ENCODE measurements at places on chromosomes 6 and 20. TPM values are rescaled to one million over a fixed set of nuclear protein-coding genes. Genes with fewer than 3 reads are reported as not detected.

DNA sequence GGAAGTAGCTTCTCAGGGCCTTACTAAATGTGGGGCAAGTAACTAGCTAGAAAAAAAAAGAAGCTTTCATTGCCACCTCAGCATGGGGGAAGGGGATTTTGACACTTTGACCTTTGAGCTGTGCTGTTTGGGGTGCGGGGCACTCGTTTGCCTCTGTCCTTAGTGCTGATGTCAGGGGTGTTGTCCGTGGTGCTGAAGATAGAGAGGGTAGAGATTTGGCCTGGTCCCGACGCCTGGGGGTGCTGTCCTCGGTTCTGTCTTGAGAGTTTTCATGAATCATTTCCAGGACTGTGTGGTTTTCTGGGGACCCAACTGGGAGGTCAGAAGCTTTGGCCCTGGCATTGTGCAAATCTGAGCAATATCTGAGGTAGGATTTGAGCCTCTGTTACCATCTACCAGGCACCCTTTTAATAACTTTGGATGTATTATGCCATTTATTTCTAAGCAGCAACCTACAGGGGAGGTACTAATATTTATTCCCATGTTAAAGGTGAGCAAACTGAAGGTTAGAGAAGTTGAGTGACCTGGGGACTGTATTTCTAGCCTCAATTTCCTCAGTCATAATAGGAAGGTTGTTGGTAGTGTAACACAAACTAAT lies 78.0 kb downstream of the DLGAP4 start:
- H3K27ac ChIP-seq, result no peak overlapping the region
- no peaks in the 10 kb centered on the region for H3K36me3 ChIP-seq
- peaks cover 10% of the 10 kb centered on the region for H3K27me3 ChIP-seq
- no peak overlapping the region for H3K4me3 ChIP-seq

GRCh38 chr20:25126204-25127029 lies 44.5 kb upstream of the VSX1 start:
- H3K27me3 ChIP-seq, result no peaks in the 10 kb centered on the region
- H3K27ac ChIP-seq, result no peak overlapping the region
- no peaks in the 10 kb centered on the region for H3K4me1 ChIP-seq
- no peaks in the 10 kb centered on the region for H3K36me3 ChIP-seq
- H3K4me3 ChIP-seq, result no peak overlapping the region
- DNase-seq, result no peak

DNA sequence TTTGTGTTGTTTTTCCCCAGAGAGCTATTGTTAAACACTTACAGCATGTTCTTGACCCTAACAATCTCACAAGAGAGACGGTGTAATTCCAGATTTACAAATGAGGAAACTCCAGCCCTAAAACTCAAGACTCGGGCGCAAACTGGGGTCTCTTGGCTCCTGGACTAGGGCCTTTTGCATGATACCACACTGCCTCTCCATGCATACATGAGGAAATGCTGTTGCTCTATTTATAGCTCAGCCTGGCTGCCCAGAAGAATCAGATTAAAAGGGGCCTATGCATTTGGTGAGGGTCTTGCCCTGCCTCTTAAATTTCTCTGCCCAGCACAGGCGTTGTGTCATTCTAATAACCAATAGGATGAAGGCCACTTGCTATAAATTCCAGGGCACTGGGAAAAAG lies 30.5 kb upstream of the SNRPB2 start:
- no peak overlapping the region for H3K4me3 ChIP-seq
- no peak overlapping the region for H3K27ac ChIP-seq
- no peaks in the 10 kb centered on the region for H3K36me3 ChIP-seq
- H3K27me3 ChIP-seq, result peaks cover 24% of the 10 kb centered on the region

DNA sequence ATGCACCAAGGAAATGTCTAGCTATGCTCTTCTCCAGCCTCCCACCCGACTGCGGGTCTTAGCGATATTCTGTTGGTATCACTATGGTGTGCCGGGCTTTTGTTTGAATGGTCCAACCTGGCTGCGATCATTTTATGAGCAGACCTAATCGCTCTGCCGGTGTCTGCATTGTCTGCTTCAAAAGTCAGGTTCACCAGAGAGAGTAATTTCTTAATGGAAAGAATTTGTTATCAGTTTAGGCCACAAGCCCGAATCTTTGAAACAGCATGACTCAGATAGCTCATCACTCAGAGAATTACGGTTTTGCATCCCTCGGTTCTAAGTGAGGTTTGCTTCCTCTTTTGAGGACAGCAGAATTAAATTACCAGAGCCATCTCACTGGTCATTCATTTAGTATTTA lies 521.0 kb upstream of the ARID1B start:
- peaks cover 25% of the 10 kb centered on the region for H3K4me1 ChIP-seq
- peaks cover 12% of the 10 kb centered on the region for H3K27me3 ChIP-seq
- no peak overlapping the region for H3K4me3 ChIP-seq
- DNase-seq, result peak; percentile 22

YIPF3 gene
- total RNA-seq, result 63.9 TPM

ERVFRD-1 gene
- total RNA-seq, result not detected

SLC2A10 gene
- not detected for total RNA-seq

OR2W1 gene
- not detected for total RNA-seq

HLA-DRB1 gene
- total RNA-seq, result 7.4 TPM

DNA sequence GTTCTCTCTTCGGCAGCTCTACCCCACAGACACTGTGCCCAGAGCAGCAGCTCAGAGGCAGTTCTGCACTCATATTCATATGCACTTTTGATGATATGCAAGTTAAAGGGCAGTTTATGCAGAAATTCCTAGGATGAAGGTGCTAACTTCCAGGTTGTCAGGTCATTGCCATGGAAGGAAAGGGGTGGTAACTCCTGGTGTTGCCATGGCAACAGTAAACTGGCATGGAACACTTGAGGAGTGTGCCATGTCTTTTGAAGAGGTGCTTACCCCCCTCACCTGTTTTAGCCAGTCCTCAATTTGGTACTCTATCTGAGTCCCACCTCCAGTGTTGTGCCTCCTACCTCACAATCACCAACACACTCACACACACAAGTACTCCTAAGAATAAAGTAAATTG lies 539.4 kb upstream of the BTBD3 start:
- no peaks in the 10 kb centered on the region for H3K4me1 ChIP-seq
- no peak overlapping the region for H3K4me3 ChIP-seq
- no peaks in the 10 kb centered on the region for H3K27me3 ChIP-seq
- H3K36me3 ChIP-seq, result peaks cover 2% of the 10 kb centered on the region
- no peak overlapping the region for H3K27ac ChIP-seq

DNA sequence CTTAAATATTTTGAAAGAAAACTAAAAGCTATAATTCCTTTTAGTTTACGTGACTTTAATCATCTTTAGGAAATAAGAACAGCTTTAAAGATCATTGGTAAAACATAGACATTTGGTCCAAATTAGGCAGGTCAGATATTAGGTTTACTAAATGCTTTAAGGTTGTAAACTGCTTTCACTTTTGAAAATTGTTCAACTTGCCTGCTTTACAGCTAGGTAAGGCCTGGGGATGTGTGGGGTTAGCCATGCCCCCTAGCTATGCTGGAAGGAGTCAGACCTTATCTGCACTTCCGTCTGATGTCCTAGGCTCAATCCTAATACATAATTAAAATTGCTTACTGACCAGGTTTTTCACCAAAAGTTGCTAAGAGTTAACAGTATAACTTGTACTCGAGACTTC lies 30.5 kb upstream of the TPD52L1 start:
- H3K4me1 ChIP-seq, result no peaks in the 10 kb centered on the region
- H3K36me3 ChIP-seq, result no peaks in the 10 kb centered on the region
- H3K4me3 ChIP-seq, result no peak overlapping the region

DNA sequence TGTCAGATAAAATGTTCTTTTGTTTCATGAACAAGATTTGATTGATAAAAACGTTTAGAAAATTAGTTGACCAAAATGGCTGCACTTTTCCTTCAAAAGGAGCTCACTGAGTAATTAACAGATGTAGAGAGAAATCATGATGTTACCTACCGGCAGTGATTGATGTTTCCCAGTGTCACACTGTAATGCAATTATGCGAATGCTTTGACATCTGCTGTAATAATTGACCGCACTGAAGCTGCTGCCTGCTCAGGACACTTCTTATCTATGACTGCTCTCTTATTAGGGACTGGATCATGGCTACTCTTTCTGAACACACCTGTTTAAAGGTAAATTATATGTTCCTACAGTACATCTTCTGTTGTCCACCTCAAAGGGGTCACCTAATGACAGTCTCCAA lies 94.6 kb downstream of the GPR63 start:
- H3K27ac ChIP-seq, result no peak overlapping the region
- H3K4me1 ChIP-seq, result no peaks in the 10 kb centered on the region
- no peak overlapping the region for H3K4me3 ChIP-seq
- no peaks in the 10 kb centered on the region for H3K36me3 ChIP-seq
- no peak for DNase-seq

Data from activated T-cell treated with anti-CD3 and anti-CD28 coated beads, Interleukin-2, amount 50 U/mL, for 72 hours (primary cell).